Activated CD4-positive, alpha-beta T cell treated with anti-CD3 and anti-CD28 coated beads, Interleukin-2, amount 50 U/mL, for 24 hours (primary cell): ENCODE measurements at places on chromosomes 4 and X.

DNA sequence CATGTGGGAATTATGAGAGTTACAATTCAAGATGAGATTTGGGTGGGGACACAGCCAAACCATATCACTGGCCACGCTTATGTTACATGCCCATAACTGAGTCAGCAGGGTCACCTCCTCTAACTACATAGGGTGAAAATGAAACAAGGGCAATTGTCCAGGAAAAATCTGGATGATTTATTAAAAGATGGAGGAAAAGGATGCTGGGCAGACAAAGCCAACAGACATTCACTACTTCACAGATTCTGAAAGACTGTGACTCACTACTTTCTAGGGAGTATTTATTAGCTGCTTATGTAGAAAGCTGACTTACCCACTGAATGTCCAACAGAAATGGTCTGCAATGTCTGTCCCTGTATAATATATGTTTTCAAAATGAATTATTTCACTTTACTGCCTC lies 72.4 kb downstream of the APBB2 start:
- DNase-seq, result no peak

DNA sequence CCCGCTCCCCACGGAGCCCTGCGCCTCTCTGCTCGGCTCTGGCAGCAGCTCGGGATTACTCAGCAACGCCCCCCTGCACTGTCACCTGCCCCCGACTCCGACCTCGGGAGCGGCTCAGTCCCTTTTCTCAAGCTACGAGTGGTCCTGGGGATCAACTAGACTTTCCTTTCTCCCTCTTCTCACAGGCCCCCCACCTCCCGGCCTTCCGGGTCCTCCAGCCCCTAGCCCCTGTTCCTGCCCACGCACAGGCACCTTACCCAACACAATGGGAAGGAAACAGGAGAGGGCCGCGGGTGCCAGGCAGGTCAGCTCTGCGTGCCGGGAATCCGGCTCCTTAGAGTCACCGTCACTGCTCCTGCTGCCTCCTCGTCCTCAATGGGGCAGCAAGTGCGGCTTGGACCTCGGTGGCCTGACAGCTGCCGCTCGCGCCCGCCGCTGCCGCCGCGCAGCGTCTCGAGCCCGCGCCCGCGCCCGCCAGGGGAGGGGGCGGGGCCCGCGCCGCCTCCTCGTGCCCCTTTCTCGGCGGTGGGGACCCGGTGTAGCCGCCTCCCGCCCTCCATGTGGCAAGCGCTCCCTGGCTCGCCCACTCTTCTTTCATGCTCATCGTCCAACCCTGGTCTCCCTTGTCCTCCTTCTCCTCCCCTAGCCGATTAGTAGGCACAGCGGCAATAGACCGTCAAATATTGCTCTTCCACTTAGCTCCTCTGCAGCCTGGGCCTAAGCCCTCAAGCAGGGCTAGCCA lies at the start of gene RAB9B:
RAB9B (minus strand) TSS at position 455 of the 742 bp plus-strand sequence. CDS start 6,473 bp downstream, outside the sequence.
- peak; percentile 43 for DNase-seq

- no peak for DNase-seq
These were observed 44.8 kb downstream of the GAB1 start for GRCh38 chr4:143381189-143382118.

DNA sequence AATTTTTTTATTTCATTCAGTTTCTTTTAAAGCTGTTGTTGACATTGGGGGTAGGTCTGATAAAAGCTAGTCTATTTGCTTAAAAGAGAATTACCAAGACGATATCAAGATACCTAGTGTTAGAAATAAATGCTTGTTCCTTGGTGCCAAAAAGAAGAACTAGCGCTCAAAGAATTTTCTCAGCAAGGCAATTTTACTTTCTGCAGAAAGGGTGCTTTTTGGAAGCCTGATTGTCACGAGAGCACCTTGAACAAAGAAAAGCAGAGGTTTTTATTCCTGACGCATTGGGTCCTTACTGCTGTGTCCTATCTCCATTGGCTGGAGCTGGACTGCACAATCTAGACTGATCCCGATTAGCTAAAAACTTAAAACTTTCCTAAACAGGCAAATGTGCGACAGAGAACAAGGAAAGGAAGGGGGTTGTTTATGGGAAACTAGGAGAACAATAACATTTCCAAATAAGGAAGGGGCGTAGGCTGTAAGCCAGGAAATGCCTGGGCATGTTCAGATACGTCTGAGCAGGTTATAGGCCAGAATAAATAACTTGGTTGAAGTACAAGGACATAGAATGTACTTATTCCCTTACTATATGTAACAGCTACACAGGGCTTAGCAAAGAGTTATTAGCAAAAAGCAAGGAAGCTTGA lies 50.3 kb upstream of the STPG2 start:
- DNase-seq, result no peak

DNA sequence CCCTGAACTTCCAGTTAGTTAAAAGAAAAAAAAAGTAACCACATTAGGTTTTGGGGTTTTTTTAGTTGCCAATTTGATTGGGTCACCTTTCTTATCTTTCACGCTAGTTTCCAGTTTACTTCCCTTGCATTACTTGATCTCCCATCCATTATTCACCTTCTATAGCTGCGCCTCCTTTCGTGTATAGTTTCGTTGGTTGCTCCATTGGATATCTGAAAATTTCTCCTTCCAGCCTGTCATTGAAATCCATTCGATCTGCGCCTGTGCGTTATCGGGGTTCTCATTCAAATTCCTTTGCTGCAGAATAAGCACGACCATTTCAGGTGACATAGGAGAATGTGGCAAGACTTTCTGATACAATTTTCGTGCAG lies 764 bp downstream of the TRAPPC11 start:
- DNase-seq, result no peak

GRCh38 chr4:76301068-76301774 lies 5.3 kb upstream of the STBD1 start:
- DNase-seq, result no peak

GRCh38 chr4:115233600-115233999 lies 120.2 kb upstream of the NDST4 start:
- DNase-seq, result no peak

GRCh38 chrX:118974908-118975671 lies 672 bp downstream of the LONRF3 start:
- DNase-seq, result peak; percentile 15

GRCh38 chr4:138510053-138510452 lies 267.9 kb upstream of the SLC7A11 start:
- DNase-seq, result no peak

DNA sequence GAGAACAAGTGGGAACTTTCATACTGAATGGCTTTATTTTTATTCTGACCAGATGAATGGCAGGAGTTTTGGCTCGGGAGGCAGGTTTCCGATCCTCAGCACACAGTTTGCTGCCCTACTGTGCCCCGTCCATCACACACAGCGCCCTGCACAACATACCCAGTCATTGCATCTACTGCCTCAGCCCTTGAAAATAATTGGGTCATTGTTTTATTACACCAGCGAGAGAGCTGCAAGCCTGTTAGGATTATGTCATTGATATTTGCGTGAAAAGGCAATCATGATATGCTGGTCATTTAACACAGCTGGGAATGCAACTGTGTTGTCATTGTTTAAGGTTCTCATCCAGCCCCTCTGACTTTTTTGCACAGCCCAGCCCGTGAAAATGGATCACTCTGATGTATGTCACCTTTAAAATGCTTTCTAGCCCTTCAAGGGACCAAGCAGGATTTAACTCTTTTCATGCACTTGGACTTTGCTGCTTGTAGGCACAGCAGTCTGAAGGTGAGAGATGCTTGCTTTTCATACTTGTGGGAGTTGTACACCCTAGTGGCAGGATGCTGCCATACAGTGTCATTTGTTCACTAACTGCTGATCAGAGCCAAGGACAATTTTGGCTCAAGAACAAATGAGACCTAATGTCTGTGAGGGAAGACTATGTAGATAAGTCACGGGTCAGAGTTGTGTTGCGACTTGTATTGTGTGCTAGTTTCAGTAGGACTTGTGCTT lies 62.3 kb downstream of the RTL9 start:
- DNase-seq, result no peak

GRCh38 chrX:51395810-51396728 lies 63.4 kb downstream of the NUDT10 start:
- DNase-seq, result peak; percentile 30

GRCh38 chr4:139819082-139819481 lies 153.5 kb downstream of the MGST2 start:
- DNase-seq, result no peak

- DNase-seq, result no peak
These were observed 25.2 kb upstream of the PLAC1 start for GRCh38 chrX:134683351-134684005.

DNA sequence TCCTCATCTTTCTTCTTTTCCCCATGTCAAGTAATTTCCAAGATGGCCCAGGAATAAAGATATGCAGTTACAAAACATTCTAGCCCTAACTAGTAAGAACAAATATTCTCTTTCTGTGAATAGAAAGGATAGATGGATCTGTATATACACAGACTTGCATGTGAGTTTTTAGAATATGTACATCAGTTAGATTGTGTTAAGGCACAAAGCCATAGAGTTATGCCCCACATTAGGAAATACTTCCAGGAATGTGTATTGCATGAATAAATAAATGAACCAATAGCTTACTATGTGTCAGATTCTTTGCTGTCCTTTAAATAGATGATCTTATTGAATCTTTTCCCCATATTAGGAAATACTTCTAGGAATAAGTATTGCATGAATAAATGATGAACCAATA lies 46.0 kb upstream of the TMPRSS11E start:
- DNase-seq, result no peak

- DNase-seq, result no peak
These were observed 23.0 kb upstream of the BCORL1 start for GRCh38 chrX:129959493-129959832.

- peak; percentile 3 for DNase-seq
These were observed at the start of gene EDA2R for GRCh38 chrX:66638591-66639500. Gene EDA2R (minus strand): TSS chrX:66639078. CDS start chrX:66616020, 23,058 bp downstream.

GRCh38 chrX:23954396-23954795 lies 46.6 kb downstream of the CXorf58 start:
- no peak for DNase-seq

- no peak for DNase-seq
These were observed 54.3 kb downstream of the HAND2 start for GRCh38 chr4:173475751-173476150.

DNA sequence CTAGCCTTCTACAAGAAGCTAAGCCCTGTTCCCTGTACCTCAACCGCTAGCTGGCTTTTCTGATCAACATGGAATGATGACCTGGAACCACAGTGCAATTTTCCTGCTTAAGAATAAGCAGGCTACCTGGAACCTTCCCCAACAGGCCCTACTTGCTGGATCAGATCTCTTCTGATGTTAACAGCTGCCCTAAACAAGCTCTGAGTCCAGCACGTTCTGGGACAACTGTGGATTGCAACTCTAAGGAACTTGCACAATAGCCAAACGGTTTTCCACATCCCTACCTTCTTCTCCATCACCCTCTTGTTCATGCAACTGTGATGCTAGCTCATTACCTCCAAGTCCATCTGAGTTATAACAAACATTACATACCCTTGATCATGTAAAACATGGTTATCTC lies 19.8 kb downstream of the ATP8A1 start:
- DNase-seq, result no peak
